ENCODE measurements at places on chromosomes 3 and 15.
A peak's percentile ranks its signal among the peaks of the same experiment; 100 is the strongest.

- peak; percentile 51 for DNase-seq
Measured at GRCh38 chr15:85706779-85707518, 87.8 kb downstream of the KLHL25 start.

DNA sequence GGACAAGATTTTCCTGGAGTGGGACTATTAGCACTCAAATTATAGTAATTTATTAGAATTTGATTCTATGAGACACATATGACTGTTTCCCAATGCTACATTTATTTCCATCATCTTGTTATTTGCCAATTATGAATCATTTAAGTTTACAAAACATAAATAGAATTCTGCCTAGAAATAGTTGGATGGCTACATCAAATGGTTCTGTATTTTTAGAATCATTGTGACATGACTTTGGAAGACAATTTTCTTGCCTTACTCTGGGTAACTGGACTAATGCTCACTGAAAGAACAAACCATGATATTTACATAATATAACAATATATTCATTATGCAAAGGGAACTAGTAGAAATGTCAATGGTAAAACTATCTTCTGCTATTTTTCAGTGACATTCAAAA, 173.5 kb downstream of the ZIC1 start:
- no peak for DNase-seq

- no peak for DNase-seq
Measured at GRCh38 chr15:39140060-39140604, 440.7 kb upstream of the THBS1 start.

GRCh38 chr3:188049606-188050530, 104.1 kb upstream of the LPP start:
- peak; percentile 12 for DNase-seq

DNA sequence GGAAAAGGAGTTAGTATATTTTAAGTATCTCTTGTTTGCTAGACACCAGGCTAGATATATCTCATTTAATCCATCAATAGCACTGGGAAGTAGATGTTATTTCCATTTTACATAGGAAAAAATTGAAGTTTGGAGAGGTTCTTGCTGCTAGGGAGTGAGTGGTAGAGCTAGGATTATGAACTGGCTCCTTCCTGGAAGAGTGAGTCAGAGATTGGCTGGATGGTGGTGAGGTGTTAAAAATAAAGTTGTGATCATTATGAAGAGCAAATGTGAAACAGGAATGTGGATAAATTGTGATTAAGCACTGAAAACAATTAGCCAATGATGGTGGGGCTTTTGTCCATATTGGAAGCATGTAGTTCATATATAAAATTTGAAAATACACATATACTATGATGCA, 234.2 kb downstream of the WNT5A start:
- no peak for DNase-seq

- no peak for DNase-seq
Measured at GRCh38 chr3:156957715-156958114, 131.6 kb downstream of the LEKR1 start.

- no peak for DNase-seq
Measured at GRCh38 chr15:99977929-99978328, 244.7 kb upstream of the LYSMD4 start.

- no peak for DNase-seq
Measured at GRCh38 chr15:81939604-81940440, 106.0 kb downstream of the MEX3B start.

DNA sequence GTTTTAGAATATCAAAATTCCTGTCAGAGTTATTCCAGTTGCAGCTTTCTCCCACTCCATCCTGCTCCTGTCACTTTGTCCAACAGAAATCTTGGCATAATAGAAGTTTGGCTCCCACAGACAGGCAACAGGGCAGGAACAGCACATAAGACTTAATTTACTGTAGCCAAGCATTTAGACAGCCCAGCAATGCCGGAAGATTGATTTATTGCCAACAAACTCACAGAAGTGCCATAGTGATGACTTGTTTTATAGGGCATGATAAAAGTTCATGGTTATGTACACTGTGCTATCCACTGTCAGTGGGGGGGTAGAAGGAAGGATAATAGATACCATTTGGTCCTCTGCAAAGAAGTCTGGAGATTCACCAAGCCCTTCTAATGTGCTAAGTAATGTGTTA, 98.3 kb upstream of the CBLB start:
- no peak for DNase-seq

DNA sequence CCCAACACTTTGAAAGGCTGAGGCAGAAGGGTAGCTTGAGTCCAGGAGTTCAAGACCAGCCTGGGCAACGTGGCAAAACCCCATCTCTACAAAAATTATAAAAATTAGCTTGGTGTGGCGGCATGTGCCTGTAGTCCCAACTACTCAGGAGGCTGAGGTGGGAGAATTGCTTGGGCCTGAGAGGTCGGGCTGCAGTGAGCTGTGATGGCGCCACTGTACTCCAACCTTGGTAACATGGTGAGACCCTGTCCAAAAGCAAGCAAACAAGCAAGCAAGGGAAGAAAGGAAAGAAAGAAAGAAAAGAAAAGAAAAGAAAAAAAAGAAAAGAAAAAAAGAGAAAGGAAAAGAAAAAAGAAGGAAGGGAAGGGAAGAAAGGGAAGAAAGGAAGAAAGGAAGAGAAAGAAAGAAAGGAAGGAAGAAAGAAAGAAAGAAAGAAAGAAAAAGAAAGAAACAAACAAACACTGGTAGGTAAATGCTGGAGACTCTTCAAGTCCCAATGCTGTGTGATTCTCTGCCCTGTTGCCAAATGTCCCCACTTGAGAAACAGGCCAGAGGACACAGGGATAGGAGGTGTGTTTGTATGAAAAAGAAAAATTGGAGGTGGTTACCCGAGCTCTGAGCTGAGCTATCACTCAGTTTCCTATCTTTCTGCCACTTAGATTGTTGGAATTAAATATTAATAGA, 121.1 kb downstream of the RAB11A start:
- DNase-seq: no peak

GRCh38 chr3:141093971-141094684, 43.0 kb downstream of the SPSB4 start:
- no peak for DNase-seq

DNA sequence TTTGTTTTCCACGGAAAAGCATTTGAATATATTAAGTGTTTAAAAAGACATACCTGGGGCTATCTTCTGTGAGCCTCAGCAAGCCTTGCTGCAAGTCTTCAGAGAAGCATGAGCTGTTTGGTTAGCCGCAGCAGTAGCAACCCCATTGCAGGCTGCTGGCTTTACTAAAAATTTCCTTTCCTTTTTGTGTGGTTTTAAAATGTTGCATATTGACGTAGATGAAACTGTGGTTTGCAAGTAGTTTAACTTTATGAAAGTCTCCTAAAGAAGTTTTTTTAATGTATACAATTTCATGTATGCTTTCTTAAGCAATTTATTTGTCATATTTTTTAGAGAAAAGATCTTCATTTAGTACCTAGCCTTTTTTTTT, at the start of gene GPR171:
GPR171 (minus strand) TSS at position 166 of the 370 bp plus-strand sequence. CDS start 3,830 bp downstream, outside the sequence.
- peak; percentile 47 for DNase-seq

- DNase-seq: no peak
Measured at GRCh38 chr3:149466192-149466591, 8.3 kb upstream of the TM4SF4 start.

DNA sequence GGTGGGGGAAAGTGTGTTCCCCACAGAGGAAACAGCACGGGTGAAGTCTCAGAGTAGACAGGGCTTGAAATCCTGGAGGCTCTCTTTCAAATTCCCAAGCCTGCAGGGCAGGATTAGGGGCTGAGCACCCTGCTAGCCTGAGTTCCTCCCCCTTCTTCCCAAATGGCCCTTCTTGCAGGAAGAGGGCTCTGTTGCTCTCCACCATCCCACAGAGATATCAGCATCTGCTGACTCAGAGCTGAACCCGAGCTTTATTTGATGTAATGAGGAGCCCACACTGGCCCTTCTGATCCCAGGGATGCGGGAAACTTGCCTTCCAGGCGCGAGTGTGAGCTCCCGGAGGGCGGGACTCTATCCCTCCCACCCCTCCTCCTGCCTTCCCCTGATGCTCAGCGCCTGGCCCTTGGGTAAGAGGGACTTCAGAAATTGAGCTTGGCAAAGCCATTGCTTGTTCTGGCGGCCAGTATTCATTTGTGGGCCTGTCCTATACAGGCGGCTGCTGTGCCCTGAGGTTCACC, 1.4 kb upstream of the STRA6 start:
- no peak for DNase-seq

DNA sequence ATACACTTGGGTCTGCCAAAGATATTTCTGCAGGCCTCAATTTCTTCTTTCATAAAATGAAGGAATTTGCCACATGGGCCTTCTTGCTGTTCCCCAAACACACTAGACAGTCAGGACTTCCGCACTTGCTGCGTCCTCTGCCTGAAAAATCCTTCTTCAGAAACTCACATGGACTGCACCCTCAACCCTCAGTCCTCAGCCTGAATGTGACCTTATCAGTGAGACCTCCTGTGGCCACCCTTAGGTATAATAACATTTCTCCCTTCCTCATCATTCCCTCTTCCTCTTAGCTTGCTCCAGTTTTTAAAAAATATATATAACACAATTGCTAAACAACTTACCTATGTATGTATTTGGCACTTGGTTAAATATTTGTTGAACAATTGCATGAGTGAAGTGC, 257.5 kb downstream of the MFSD1 start:
- DNase-seq: no peak

GRCh38 chr3:44359146-44359751, 20.7 kb downstream of the TCAIM start:
- DNase-seq: no peak

DNA sequence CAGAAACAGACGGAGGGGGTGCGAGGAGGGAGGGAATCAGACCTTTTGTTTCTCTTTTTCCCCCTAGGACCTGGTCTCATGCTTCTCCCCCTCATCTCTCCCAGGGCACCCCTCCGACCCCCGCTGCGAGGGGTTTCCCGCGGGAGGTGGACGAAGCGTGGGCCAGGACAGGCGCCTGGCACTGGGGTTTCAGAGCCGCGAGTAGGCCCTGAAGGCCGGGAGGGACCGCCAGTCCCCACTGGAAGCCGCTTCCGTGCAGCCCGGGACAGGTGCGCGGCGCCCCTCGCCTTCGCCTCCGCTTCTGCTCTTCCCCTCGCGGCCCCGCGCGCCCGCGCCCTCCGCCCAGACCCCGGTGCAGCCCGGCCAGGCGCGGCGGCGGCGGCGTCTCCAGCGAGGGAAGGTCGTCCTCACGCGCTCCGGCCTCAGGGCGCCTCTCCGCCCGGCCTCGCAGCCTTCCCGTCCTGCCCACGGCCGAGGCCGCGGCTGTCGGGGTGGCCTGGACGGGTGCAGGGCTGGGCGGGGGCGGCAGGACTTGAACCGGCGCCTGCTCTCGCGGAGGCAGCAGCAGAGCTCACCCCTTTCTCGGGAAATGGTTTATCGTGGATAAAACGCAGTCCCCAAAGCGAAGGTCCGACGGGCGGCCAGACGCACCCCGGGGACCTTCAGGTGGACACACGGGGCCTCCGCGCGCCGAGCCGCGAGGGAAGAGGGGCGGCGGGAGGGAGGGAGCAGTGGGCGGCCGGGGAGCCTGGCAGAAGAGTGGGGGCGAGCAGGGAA, 31.5 kb upstream of the ADAMTS17 start:
- DNase-seq: no peak

DNA sequence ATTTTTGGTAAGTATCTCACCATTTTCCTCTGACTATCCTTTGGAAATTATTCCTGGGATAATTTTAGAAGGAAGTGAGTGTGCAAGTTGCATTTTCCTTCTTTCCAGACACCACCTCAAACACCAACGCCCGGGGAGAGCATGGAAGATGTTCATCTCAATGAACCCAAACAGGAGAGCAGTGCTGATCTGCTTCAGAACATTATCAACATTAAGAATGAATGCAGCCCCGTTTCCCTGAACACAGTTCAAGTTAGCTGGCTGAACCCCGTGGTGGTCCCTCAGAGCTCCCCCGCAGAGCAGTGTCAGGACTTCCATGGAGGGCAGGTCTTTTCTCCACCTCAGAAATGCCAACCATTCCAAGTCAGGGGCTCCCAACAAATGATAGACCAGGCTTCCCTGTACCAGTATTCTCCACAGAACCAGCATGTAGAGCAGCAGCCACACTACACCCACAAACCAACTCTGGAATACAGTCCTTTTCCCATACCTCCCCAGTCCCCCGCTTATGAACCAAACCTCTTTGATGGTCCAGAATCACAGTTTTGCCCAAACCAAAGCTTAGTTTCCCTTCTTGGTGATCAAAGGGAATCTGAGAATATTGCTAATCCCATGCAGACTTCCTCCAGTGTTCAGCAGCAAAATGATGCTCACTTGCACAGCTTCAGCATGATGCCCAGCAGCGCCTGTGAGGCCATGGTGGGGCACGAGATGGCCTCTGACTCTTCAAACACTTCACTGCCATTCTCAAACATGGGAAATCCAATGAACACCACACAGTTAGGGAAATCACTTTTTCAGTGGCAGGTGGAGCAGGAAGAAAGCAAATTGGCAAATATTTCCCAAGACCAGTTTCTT, 3.9 kb downstream of the NFKBIZ start:
- no peak for DNase-seq

GRCh38 chr3:51501833-51502561, 2.2 kb upstream of the DCAF1 start:
- DNase-seq: peak; percentile 70

GRCh38 chr15:70588613-70589012, 174.7 kb downstream of the UACA start:
- DNase-seq: no peak

DNA sequence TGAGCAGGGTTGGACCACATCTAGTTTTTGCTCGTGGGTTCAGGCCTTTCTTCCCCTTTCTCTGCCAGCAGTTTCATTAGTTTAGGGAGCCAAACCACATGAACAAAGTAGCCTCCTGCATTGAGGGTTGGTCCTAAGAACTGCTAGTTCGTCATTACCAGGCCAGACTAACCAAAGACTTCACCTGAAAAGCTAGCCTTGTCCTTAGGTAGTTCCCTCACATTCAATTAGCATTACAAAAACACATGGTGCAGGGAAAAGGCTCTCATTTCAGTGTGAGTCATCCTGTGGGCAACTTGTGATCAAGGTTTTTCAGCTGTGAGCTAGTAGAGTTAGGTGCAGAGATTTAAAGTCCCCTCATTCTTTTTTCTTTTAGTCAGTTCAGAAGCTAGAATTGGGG, 279.3 kb upstream of the CTNNB1 start:
- DNase-seq: no peak

- peak; percentile 15 for DNase-seq
Measured at GRCh38 chr3:129490273-129490675, 38.2 kb upstream of the RHO start.

GRCh38 chr3:7657214-7658112, 796.5 kb downstream of the GRM7 start:
- DNase-seq: no peak

DNA sequence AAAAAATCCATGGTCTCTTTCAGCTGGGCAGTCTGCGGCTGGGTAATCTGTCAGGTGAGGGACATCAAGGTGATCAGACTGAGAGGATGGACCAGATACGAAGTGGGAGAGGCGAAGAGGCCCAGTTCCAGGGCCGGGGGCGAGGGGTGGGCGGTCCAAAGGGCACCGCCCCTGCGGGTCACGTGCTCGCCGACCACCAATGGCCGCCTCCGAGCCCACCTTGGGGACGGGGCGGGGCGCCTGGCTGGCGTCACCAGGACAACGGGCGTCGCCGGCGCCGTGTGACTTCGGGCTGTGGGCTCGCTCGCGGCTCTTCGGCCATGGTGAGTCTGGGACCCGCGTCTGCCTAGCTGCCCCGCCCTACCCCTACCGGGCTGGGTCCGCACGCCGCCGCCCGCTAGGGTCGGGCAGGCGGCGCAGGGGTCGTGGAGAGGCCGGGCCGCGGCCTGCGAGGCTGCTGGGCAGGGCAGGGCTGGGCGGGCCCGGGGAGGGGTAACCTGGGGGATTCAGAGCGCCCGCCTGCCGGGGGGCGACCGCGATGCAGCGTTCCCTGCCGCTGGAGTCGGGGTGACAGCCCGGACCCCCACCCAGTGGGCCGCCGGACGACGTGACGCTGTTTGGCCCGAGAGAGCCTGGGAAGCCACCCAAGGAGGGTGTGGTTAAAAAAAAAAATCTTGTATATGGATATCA, at the start of gene FBXL2:
FBXL2 (plus strand) TSS at position 250 of the 690 bp plus-strand sequence; CDS start at position 321, 71 bp downstream.
- no peak for DNase-seq

GRCh38 chr3:156892701-156893100, 66.5 kb downstream of the LEKR1 start:
- DNase-seq: no peak

Measured in effector CD4-positive, alpha-beta T cell (primary cell).